ENCODE measurements at places on chromosomes 2 and 18.

GRCh38 chr2:238453842-238454241 is 27.1 kb downstream of the ASB1 start:
- DNase-seq, result no peak

DNA sequence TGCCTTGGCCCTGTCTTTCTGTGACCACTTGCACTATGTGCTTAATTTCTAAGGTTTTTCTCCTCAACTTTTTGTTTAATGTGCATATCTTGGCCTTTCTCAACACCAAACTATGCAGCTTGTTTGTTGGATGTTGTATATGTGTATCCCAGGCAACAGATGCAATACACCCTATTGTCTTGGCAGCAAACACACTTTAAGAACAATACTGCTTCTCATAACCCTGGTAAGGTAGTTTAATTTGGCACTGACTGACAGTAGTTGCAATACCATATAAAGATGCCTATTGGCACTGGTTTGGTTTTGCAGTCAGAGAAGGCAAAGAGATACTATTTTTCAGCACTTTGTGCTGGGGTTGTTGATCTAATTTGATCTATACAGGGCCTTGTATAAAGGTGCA is 360.7 kb upstream of the CWC22 start:
- DNase-seq, result no peak

GRCh38 chr2:224885836-224886547 is 156.3 kb downstream of the DOCK10 start:
- DNase-seq, result no peak

DNA sequence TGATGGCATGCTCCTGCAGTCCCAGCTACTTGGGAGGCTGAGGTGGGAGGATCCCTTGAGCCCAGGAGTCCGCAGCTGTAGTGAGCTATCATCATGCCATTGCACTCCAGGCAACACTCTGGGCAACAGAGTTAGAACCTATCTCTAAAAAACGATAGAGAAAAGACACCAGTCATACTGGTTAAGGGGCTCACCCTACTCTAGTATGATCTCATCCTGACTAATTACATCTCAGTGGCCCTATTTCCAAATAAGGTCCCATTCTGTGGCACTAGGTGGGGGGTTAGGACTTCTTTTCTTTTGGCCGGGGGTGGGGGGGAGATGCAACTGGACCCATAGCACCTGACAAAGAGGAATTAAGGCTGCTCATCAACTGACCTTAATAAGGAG is 163.2 kb upstream of the NCK2 start:
- DNase-seq, result no peak
